ENCODE measurements at places on chromosomes 5 and 9.
A peak's percentile ranks its signal among the peaks of the same experiment; 100 is the strongest.

DNA sequence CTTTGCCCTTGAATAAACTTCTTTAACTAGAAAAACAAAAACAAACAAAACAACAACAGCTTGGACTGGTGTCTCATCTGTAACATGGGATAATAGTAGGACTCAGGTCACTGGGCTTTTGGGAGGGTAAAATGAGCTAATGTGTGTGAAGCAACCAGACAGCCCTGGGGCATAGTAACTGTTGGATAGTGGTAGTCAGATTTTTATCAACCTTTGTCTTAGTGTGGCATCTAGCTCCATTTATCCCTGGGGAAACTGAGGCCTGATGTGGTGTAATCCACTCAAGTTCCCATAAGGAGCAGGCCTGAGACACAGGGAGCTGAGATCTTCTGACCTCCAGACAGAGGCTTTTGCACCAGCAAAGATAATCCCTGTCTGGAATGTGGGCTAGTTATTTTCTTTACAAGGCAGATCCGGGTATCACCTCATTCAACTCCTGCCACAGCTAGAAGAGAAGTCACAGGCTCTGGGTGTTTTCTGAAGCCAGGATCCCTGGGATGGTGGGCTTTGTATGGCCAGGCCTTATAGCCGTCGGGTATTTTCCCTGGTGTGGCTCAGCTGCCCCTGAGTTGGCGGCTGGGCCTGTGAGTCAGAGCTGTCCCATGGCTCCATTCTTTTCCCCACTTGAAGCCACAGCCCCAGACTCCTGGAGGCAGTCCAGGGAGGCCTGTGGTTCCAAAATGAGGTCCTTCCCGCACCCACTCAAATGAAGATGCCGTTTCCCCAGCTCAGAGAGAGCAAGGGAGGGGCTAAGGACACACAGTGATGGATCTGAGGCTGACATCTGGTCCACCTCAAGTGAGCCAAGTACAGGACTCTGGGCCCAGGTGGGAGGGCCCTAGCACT, 26.1 kb upstream of the CSF1R start:
- DNase-seq: no peak

- DNase-seq: no peak
Measured at GRCh38 chr9:89274838-89275237, 36.2 kb upstream of the CKS2 start.

GRCh38 chr5:97548739-97549080, 365.7 kb upstream of the RIOK2 start:
- no peak for DNase-seq

DNA sequence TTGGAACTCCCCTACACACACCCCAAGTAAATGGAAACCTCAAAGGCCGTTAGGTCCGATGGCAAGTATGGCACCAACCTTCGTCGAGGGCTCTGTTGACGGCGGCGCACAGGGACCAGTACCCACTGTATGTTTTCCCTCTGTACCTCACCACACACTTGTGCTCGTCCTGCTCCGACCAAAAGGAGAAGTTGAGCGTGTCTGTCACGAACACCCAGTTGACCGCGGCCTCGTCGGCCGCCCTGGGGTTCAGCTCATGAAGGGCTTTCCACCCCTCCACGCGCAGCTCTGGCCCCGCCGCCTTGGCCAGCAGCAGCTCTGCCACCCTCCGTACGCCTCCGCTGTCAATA, 24.0 kb downstream of the HNRNPK start:
- DNase-seq: no peak

- DNase-seq: no peak
Measured at GRCh38 chr5:35194635-35195471, 35.4 kb downstream of the PRLR start.

GRCh38 chr5:136198453-136198852, 5.5 kb upstream of the SMIM32 start:
- DNase-seq: no peak

DNA sequence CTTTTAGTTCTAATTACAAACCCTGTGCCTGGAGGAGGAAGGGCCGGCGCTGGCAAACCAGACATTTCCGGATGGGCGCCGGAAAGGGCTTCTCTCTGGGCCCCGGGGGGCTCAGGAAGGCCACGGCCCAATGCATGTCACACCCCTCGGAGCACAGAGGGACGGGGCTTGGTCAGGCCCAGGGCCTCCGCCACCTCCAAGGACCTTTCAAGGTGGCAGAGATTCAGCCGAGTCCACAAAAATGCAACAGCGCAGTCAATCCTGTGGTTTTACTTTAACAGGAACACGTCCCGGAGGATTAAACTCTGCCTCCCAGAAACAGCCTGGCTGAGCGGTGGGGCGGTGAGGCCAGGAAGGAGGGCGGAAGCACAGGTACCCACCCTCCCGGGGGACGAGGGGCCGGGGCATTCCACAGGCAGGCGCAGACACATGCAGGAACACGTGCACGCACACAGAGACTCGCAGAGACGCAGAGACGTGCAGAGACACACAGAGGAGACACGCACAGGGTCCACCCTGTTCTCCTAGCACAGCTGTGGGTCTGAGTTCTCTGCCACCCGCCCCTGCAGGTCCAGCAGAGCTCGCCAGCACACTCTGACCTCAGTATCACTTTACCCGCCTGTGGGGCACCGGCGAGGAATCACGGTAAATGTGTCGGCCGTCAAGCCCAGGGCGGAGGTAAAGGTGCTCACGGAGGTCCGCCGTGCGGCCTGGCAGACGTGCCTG, 23.0 kb downstream of the SLC9A3 start:
- DNase-seq: no peak

DNA sequence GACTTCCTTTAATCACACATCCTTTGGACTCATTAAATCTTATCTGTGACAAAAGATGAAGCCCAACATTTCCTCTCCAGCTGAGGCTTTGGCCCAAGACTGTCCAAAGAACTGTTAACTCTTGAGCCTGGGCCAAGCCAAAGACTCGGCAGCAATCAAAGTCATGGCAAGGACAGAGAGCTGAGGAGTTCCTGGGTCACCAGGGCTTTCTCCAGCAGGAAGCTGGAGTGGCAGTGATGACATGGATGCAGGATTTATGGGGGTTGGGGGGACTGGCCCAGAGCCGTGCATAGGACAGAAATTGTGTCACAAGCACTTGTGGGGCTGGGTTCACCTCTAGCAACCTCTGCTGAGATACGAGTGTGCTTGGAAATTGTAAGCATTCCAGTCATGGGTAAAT, 440.3 kb downstream of the PLK2 start:
- DNase-seq: no peak

GRCh38 chr9:118984607-118985006, 384.6 kb downstream of the BRINP1 start:
- DNase-seq: no peak

GRCh38 chr5:143601917-143602333, 198.4 kb upstream of the NR3C1 start:
- no peak for DNase-seq

GRCh38 chr9:93156475-93157008, 22.5 kb upstream of the NINJ1 start:
- no peak for DNase-seq

- DNase-seq: no peak
Measured at GRCh38 chr5:137506296-137506695, 7.2 kb upstream of the SPOCK1 start.

GRCh38 chr5:55226934-55227663, at the start of gene MCIDAS:
TSS of gene MCIDAS (minus strand) at chr5:55227315. CDS start at chr5:55227138, 177 bp downstream.
- DNase-seq: no peak

- no peak for DNase-seq
Measured at GRCh38 chr9:68750255-68750654, 45.2 kb downstream of the PIP5K1B start.

GRCh38 chr9:105994970-105995369, 300.6 kb downstream of the TMEM38B start:
- DNase-seq: no peak

GRCh38 chr5:72209147-72210115, 102.2 kb downstream of the MAP1B start:
- no peak for DNase-seq

GRCh38 chr5:66609615-66610014, 13.4 kb downstream of the MAST4 start:
- no peak for DNase-seq

- DNase-seq: no peak
Measured at GRCh38 chr9:109476642-109477257, 21.4 kb downstream of the PTPN3 start.

- no peak for DNase-seq
Measured at GRCh38 chr9:72205513-72205912, 56.3 kb downstream of the GDA start.

- DNase-seq: no peak
Measured at GRCh38 chr9:2179567-2179966, 164.4 kb downstream of the SMARCA2 start.

DNA sequence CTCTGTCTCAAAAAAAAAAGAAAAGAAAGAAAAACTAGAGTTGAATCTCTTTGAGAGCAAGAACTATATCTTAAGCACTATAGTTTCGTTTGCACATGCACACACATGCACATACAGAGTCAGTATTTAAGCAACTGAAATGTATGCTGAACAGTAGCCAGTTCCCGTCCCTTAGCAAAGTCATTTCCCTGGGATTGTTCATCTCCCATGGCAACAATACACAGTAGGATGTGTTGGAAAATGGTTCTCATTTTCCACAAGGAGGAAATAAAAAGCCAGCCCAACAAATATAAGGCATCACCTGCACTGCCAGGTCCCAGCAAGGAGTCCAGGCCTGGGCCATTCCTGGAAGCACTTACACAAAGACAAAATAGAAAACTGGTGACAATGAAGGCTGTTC, 4.2 kb upstream of the ZNF346 start:
- DNase-seq: no peak

- DNase-seq: no peak
Measured at GRCh38 chr9:107492381-107492970, 2.9 kb upstream of the KLF4 start.

GRCh38 chr9:123757547-123757946, 172.4 kb downstream of the DENND1A start:
- DNase-seq: no peak

DNA sequence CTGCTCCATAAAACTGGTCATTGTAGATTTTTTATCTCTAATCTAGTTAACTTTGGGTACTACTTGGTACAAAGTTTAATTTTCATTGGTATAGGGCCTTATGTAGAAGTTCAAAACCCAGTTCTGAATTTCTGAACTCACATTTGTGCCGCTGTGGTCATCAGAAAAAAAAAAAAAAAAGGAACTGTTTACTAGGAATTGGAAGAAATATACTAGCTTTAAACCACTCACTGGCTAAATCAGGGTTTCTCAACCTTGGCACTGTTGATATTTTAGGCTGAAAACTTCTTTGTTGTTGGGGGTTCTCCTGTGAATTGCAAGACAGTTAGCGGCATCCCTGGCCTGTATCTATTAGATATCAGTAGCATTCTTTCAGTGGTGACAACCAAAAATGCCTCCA, 4.1 kb upstream of the ZFYVE16 start:
- DNase-seq: no peak

DNA sequence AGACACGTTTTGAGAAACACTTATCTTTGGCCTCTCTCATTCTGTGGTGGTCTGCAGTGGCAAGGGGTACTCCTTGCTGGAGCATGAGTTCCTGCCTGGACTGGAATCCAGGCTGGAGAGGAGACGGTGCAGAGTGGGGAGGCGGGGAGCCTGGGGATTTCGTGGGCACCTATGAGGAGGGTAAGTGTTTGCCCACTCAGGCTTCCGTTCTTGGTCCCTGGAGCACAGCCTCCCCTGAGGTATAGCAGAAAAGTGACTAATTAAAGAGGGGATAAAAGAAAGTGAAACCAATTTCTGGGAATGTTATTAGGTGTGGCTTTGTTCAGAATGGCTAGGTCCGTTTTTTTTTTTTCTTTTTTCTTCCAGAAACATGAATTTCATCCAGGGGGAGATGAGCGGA, 90.8 kb downstream of the ARHGAP26 start:
- DNase-seq: no peak

GRCh38 chr5:146995878-146996277, 117.3 kb upstream of the PPP2R2B start:
- no peak for DNase-seq

GRCh38 chr9:79026316-79026715, 545.4 kb upstream of the TLE4 start:
- DNase-seq: no peak

- DNase-seq: peak; percentile 12
Measured at GRCh38 chr9:133347515-133347984, 381 bp downstream of the MED22 start.

DNA sequence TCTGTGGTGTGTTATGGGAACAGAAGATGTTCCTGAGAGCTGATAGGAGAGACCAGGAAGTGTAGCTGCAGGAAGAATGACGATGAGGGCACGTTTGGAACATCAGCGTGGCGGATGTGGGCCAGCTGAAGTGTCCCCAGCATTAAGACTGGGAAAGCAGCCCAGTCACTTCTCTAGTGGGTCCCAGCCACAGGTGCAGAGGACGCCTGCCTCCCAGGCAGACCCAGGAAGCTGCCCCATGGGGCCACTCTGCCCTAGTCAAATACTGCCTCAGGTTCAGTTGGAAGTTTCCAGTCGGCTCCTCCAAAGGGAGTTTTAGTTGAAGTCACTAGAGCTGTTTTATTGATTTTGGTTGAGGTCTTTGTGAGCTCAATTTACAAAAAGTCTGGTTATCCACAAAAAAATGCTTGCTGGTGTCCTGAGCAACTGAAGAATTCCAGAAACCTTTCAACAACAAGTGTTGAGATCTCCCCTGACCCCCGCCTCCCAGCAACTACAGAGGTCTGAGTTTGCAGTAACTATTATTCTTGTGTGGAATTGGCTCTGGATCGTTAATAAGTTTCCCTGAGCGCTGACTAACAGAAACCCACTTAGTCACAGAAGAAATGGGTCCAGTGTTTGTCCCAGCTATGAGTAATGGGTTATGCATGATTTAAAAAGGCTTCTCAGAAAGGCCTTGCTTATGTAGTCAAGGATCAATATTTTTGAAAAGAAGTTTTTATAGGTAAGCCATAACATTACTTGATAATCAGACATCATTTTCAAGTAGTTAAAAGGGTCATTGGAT, 294.1 kb downstream of the FANCC start:
- DNase-seq: no peak

DNA sequence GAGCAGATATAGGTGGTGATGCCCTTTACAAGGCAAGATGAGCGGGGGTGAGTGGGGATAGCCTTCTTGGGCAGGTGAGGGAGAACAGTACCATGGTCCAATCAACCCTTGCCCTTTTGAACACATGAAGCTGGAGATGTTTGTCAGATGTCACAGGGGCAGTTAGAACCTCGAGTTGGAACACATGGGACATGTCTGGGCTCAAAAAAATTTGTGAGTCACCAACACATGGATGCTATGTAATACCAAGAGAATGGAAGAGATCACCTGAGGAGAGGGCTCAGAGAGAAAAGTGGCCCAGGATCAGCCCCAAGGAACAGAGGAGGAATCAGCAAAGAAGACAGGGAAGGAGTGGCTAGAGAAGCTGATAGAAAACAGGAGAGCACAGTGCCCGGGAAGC, 4.7 kb downstream of the PHYKPL start:
- no peak for DNase-seq

DNA sequence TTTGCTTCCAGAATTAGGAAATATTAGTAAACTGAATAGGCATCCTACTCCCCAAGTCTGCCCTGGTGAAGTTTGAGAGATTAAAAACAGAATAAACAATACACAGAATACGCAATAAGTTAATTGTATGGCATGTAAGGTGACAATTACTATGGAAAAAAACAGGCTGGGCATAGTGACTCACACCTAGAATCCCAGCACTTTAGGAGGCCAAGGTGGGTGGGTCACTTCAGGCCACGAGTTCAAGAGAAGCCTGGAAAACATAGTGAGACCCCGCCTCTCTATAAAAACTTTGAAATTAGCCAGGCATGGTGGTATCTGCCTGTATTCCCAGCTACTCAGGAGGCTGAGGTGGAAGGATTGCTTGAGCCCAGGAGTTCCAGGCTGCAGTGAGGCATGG, 64.2 kb upstream of the SUSD1 start:
- no peak for DNase-seq

- DNase-seq: no peak
Measured at GRCh38 chr5:23820765-23821471, 313.5 kb downstream of the PRDM9 start.

GRCh38 chr5:59921816-59922215, 28.3 kb upstream of the PDE4D start:
- no peak for DNase-seq

Data from stimulated activated CD8-positive, alpha-beta memory T cell treated with anti-CD3 and anti-CD28 coated beads, Interleukin-2, amount 100 ng/mL, for 1 hour (primary cell).